Esophagus squamous epithelium (tissue), 5 donors: ENCODE measurements at places on chromosomes 3 and 15.

GRCh38 chr15:25088261-25088790, 133.5 kb downstream of the SNRPN start:
- DNase-seq: no peak

- DNase-seq: no peak
These were observed 69.7 kb upstream of the CMSS1 start for GRCh38 chr3:99747915-99748314.

GRCh38 chr3:32421185-32421584, 29.5 kb downstream of the CMTM7 start:
- no peak for DNase-seq

DNA sequence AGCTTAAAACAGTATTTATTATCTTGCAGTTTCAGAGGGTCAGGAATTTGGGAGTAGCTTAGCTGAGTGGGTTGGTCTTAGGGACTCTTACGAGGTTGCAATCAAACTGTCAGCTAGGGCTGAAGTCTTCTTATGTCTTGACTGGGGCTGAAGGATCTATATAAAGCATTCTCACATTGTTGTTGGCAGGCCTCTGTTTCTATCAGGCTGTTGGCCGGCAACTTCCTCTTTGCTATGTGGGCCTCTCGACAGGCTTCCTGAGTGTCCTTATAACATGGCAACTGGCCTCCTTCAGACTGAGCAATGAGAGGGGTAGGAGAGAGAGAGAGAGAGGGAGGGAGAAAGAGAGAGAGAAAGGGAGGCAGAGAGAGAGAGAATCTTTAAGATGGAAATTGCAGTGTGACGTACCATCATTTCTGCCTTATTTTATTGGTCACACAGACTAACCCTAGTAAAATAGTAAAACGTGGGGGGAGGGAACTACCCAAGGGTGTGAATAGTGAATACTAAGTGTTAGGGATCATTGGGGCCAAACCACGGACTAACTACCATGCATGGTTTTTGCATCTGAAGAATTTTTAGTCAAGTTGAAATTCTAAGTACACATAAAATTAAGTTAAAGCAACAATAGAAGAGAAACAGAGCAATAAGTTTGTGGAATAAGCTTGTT, 16.1 kb downstream of the FGF7 start:
- peak; percentile 0 for DNase-seq

DNA sequence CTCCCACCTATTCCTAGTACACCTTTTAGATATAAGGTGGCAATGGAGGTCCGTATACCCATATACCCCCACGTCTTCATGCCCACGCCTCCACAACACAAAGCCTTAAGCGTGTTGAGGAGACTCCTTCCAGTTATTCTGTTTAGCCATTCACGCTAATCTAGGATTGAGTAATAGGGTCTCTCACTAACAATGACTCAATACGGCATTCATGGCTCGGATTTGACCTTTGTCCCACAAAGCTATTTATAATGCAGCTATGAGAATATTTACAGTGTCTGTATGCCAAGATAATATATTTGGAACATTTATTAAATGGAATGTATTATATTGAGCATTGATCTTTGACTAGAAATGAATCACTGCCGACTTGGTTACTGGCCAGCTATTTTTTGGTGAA, 215.8 kb downstream of the KCNH8 start:
- no peak for DNase-seq

DNA sequence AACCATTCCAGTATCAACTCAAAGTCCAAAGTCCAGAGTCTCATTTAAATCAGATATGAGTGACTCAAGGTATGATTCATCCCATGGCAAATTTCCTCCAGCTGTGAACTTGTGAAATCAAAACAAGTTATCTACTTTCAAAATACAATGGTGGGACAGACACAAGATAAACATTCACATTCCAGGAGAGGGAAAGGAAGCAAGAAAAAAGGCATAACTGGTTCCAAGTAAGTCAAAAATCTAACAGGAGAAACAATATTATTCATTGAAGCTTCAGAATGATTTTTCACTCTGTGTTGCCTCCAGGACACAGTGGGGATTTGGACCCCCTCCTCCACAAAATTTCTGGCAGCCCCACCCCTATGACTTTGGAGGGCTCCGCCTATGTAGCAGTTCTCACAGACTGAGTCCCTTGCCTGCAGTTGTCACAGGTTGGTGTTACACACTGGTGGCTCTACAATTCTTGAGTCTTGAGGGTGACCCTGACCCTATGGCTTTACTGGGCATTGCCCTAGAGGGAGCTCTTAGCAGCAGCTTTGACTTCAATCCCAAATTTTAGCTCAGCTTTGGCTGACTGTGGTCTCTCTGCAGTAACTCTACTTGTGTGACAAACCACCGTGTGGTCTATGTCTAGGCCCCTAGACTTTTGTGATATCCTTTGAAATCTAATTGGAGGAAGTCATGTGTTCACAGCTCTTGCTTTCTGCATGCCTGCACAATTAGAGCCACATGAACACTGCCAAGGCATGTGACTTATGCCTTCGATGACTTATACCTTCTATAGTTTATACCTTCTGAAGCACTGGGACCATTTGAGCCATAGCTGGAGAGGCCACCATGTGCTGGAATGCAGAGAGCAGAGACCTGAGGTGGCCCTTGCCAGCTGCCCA, 644.2 kb downstream of the GRM7 start:
- DNase-seq: no peak

- no peak for DNase-seq
These were observed 6.5 kb downstream of the PDCD10 start for GRCh38 chr3:167728176-167728575.

GRCh38 chr3:430186-430585, 233.6 kb downstream of the CHL1 start:
- no peak for DNase-seq

GRCh38 chr3:168570404-168571155, 474.9 kb upstream of the GOLIM4 start:
- no peak for DNase-seq
